ENCODE measurements at places on chromosomes 6 and 20.
A peak's percentile ranks its signal among the peaks of the same experiment; 100 is the strongest.

DNA sequence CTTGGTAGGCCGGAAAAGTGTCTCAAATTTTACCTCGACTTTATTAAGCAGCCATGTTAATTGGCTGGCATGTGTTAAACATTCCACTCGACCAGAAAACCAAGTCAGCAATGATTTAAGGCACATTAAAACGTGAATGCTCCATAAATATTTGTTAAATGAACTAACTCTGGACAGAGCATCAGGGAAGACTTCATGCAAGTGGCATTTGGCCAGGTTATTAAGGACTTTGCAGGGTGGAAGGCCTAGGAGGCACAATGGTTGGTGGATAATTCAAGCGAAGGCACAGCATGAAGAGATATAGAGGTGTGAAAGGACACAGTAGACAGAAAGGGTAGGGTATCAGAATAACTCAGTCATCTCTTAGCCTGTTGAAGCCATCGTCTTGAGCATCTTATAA is 23.0 kb downstream of the ELOVL5 start:
- DNase-seq: no peak

DNA sequence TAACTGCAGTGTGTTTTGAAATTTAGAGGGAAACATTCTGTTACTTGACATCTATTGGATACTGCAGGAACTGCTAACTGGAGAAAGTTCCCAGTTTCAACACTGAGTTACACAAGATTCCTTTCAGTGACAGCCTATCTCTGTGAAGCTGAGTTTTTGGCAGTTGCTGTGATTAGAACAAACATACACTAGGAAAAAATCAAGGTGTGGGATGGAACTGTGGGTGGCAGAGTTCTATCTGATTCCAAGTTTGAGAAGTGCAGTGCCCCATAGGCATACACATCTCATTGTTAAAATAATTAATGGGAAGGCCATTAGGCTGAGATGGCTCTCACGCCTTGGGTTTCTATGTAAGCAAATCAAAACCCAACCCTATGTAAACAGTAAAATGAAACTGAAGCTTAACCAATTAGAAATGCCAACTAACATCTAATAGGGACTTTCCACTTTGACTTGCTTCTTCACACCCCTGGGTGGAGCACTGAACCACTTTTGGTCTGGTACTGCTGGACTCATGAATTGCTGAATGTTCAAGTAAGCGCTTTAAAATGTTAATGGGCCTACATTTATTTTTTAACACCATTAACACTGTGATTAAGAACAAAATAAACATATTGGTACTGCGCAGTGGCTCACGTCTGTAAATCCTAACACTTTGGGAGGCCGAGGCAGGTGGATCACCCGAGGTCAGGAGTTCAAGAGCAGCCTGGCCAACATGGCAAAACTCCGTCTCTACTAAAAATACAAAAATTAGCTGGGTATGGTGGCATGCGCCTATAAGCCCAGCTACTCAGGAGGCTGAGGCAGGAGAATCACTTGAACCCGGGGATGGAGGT is 55.2 kb upstream of the TBC1D7 start:
- peak; percentile 74 for DNase-seq

GRCh38 chr6:43753570-43754183 is 16.3 kb upstream of the VEGFA start:
- DNase-seq: no peak

- no peak for DNase-seq
Observed at GRCh38 chr20:50475681-50476292, 34.4 kb upstream of the PTPN1 start.

GRCh38 chr6:105981002-105981887 is 104.9 kb upstream of the PRDM1 start:
- DNase-seq: no peak

DNA sequence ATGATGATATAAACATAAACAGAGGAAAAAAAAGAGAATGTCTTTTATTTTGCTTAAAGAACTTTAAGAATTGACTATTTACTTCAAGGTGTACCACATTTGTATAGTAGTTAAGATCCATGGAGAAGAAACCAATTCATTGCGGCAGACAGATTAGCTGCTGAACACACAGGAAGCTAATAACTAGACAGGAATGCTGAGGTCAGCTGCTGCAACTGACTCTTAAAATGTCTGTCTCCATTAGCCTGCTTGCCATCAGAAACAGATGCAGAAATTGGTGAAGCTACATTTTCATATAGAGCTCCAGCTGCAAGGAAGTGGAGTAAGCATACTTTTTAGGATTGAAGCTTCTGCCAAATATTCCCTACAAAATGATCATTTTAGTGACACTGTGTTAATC is 939.5 kb downstream of the EPHA7 start:
- DNase-seq: no peak

DNA sequence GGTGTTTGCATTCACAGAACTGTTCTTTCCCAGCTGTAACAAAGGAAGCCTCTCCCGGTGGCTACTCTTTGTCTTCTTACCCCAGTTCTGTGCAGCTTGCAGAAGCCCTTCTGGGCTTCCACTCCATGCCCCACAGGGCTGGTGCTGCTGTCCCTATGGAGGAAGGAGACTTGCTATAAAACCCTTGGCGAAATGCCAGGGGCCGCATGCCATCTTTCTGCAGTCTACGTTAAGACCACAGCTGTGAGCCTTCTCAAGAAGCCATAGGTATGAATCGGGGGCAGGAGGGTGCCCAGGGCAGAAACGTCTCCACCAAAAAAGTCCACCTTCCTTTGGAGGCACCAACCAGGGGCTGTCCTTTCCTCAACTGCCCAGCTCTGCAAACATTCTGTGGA is 60.7 kb downstream of the PRND start:
- no peak for DNase-seq

DNA sequence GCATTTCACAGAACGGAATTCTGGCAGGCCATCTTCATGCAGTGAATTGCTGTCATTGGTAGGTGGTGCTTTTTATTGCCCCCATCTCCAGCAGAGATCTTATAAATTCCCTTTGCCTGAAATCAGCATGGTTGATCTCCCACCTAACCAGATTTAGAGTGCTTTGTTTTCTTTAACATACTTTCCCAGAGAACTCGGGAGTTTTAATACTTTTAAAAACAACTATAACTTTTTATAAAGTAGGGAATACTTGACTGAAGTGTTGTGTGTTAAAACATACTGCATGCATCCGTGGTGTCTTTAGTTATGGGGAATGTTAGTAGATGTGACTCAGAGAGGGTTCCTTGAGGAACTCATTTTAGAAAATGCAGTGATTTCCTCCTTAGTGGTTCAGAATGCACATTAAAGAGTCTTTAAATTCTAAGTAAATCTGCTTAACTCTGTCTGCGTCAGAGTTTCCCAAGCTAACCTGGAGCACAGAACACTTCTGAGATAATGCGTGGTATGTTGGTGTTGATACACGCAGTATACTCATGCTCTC is 54.9 kb downstream of the AKAP12 start:
- no peak for DNase-seq

DNA sequence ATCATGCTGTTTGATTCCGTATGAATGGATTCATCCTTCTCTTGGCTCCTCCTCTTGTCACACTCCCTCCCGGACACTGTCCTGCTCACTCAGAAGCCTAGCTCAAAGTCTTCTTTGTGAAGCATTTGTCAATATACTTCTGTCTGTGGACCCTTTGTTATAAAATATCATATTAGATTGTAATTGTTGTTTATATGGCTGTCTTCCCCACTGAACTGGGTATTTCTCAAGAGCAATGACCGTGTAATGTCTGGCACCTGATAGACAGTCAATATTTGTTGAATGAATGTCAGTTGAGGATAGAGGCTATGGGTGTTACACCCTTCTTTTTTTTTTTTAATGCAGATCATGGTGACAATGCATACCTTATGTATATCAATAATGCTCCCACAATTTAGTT is 335.3 kb downstream of the SOX4 start:
- DNase-seq: peak; percentile 29

GRCh38 chr20:23143098-23143497 is 57.0 kb upstream of the CD93 start:
- DNase-seq: no peak

- DNase-seq: peak; percentile 37
Observed at GRCh38 chr6:87789198-87789899, 87.3 kb upstream of the AKIRIN2 start.

DNA sequence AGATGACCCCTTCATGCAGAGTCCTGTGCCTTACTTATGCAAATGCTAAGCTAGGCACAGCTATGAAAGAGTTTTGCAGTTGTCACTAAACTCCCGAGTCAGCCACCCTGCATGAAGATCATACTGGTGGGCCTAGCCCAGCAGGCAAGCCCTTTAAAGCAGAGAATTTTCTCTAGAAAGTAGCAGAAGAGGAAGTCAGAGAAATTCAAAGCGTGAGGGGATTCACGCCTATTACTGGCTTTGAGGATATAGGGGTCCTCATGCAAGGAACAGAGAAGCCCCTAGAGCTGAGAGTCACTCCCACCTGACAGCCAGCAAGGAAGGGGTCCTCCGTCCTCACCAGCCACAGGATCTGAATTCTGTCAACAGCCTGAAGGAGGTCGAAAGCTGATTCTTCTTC is 54.6 kb downstream of the MYB start:
- DNase-seq: no peak

DNA sequence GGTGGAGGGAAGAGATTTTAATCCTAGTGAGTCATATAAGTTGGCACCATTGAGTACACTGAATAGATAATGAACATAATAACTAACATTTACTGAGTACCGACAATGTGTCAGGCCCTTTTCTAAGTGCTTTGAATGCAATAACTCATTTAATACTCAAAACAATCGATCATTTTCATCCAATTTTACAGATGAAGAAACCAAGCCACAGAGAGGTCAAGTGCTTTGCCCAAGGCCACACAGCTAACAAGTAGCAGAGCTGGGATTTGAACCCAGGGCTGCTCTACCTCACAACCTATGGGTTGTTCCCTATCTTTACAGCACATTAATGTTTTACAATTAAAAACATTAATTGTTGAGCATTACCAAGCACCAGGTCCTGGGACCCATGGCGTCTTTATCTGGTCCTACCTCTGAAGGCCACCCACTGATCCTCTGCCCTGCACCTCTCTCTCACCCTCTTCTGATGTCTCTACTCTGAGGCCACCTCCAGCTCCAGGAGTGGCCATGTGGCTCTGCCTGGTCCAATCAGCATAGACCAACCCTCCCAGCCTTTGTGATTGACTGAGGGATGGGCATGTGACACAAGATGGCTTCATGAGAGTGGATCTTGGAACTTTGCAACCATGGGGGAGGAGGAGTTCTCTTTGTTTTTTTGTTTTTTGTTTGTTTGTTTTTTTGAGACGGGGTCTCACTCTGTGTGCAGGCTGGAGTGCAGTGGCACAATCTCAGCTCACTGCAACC is 83.9 kb downstream of the KCNB1 start:
- no peak for DNase-seq

- peak; percentile 86 for DNase-seq
Observed at GRCh38 chr20:19807191-19807945, 49.3 kb downstream of the RIN2 start.

GRCh38 chr20:43138061-43138770 is 51.5 kb downstream of the PTPRT start:
- no peak for DNase-seq

DNA sequence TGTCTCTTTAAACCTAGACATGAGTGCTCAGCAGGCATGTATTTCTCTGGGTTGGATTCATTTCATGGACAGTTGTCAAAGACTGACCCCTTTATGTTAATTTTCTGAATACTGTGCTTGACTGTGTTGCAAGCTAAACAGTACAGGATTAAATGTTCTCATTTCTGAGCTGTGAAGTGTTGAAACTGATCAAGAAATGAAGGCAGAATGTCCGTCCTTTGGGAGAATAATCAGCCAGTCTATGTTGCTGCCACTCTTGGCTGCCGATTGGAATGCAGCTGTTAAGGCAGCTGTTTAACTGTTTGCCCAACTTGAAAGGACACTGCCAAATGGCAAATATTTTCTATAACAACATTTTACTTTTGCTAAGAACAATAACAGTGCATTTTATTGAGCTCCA is 87.3 kb downstream of the CEP57L1 start:
- DNase-seq: no peak

DNA sequence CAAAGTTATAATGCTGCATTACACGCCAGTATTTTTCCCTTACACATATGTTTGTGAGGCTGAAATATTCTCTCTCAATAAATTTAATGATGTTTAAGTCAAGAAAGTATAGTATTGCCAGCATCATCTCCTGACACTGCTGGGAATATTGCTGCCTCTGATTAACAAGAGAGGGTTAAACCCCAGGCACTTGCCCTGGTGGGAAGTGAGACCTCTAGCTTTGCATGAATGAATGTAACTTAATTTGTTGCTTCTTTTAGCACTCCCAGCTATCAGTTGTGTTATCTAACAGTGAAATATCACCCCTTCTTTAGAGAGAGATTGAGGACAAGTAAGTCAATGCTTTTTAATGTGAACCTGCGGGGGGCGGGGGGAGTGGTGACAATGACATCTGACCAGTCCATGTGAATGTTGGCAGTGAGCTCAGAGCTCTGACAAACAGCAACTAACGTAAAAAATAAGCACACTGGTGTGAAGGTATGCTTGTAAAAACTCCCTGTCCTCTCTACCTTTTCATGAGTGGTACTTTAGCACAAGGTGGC is 9.8 kb downstream of the FOXA2 start:
- no peak for DNase-seq

DNA sequence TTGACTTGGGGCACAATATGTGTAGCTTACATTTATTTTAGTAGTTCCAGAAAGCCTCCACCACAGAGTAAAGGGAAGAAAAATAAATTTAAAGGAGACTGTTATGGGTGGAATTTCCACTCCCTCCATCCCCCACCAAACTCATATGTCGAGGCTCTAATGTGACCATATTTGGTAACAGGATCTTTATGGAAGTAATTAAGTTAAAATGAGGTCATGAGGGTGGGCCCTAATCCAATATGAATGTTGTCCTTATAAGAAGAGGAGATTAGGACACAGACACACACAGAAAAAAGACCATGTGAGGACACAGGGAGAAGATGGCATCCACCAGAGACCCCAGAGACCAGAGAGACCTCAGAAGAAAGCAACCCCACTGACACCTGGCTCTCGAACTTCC is 189.7 kb downstream of the EDN1 start:
- no peak for DNase-seq

DNA sequence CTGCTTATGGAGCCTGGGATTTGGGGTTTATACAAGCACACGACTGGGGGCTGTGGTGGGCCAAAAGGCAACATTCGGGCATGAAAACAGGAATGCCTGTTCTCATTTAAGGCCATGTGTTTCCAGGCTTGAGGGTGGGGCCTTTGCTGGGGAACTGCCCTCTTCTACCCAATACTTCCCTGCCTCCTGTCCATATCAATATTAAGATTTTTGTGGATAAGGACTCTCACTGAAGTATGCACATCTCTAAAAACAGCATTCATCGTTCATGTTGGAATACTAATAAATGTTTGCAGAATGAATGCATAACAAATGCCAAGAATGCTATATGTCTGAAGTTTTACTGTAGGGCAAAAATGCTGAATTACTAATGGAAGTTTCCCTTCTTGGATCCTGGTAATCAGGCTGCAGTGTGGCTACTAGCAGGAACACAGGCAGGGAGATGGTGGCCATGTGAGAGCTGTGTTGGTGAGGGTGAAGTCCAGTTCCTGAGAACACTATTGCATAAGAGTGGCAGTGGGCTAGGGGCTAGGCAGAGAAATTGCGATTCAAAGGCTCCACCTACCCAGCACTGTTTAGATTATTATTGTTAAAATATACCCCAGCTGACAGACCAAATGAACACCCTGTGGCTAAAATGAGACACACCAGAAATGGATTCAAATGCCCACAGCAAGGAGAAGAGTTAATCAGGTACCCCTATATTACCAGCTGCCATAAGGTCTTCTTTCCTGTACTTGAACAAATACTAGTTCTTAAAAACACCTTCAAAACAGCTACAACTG is 644.3 kb downstream of the EPM2A start:
- no peak for DNase-seq

All from COR-L47 (cell line).